ENCODE measurements at places on chromosomes 13 and 19.

DNA sequence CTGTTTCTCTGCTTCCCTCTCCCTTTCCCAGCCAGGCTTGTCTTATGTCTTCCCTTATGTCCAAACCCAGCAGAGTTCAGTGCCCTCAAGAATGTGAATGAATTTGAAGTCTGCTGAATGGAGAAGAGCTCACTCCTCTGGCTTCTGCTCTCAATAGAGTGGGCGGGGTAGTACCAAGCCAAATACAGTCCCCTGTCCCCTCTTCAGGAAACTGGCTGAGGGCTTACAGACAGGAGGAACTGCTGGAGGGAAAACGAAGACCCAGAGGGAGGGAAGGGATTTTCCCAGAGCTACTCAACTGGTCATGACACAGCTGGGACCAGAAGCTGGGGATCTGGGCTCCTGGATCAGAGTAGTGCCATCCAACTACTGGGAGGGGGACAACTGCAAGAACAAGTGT is 32.9 kb upstream of the POU2F2 start:
- no peak for DNase-seq

- no peak for DNase-seq
These were observed 89.7 kb downstream of the HSPH1 start for GRCh38 chr13:31072041-31072440.

DNA sequence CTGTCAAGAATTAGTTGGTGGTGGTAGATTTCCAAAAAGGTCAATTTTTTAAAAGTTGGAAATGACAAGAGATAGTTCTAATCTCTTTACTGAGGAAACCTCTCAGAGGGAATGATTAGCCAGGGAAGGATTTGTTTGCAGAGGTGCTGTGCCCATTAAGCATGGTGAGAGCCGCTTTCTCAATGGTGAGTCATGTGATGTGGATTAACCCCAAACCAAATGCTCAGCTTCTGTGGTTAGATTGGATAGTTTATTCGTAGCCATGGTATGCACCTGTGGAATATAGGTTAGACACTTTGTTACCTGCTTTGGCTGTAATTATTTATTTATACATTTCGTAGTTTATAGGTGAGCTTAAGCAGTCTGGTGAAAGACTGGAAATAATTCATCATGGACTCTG is 7.1 kb downstream of the HNRNPM start:
- no peak for DNase-seq

DNA sequence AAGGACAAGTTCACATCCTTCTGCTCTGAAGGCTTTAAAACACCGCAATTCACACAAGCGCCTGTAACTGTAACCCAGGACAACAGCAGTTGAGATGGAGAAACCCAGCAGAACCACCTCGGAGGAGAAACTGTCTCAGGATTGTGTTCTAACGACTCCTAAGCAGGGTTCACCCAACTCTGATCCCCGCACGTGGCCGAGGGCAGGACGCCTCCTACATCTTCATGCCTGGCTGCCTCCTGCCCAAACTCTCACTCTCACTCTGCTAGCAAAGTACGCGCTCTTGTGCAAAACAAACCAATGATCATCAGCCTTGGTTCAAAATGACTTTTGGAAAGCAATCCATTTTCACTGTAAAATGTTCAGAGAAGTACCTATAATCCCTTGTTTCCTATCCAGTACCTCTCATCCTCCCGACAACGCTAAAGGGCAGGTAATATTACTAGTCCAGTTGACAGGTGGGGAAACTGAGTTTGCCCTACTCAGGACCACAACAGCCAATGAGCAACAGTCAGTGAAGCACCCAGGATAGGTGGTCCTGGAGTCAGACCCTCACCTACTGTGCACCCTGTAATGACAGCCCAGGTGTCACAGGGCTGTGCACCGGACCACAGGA is 25.6 kb downstream of the EPS15L1 start:
- DNase-seq, result no peak

DNA sequence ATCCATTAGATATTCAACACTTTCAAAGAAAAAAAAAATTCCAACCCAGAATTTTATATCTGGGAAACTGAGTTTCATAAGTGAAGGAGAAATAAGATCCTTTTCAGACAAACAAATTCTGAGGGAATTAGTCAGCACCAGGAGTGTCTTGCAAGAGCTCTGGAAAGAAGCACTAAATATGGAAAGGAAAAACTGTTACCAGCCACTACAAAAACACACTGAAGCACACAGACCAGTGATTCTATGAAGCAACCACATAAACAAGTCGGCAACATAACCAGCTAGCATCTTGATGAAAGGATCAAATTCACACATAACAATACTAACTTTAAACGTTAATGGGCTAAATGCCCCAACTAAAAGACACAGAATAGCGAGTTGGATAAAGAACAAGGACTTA is 368.4 kb upstream of the MIR17HG start:
- no peak for DNase-seq

GRCh38 chr13:109451726-109452125 is 334.7 kb downstream of the IRS2 start:
- no peak for DNase-seq

DNA sequence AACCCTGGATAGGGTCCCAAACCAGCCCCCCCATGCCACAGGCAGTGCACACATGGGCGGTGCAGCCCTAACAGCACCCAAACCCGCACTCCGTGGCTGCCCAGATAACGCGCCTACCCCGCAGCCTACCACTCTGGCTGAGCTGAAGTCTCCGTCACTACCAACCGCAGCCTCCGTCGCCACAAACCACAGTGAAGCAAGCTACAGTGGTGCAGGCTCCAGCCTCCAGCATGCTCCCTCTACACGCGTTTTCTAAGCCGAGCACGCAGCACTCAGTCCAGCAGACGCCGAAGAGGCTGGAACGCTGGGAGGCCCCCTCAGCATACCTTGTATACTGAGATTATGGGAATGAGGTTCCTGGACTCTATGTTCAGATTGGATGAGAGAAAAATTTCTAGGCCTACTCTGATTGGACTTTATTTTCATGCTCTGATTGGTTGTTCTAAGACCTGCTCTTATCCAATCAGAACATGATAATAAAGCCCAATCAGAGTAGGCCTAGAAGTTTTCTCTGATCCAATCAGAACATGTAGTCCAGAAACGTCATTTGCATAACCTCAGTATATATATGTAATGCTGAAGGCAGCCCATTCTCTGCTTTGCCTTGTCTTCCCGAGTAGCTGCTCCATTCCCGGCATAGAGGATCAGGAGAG is 56.7 kb upstream of the C1QTNF9B start:
- DNase-seq, result no peak

- no peak for DNase-seq
These were observed 76.2 kb downstream of the GGACT start for GRCh38 chr13:100512422-100512821.

- DNase-seq, result no peak
These were observed 107.2 kb downstream of the FNDC3A start for GRCh38 chr13:49082653-49083536.

GRCh38 chr19:55633861-55634260 is 6.9 kb upstream of the ZNF580 start:
- no peak for DNase-seq

- DNase-seq, result no peak
These were observed 349.7 kb downstream of the LIG4 start for GRCh38 chr13:107865643-107866031.

DNA sequence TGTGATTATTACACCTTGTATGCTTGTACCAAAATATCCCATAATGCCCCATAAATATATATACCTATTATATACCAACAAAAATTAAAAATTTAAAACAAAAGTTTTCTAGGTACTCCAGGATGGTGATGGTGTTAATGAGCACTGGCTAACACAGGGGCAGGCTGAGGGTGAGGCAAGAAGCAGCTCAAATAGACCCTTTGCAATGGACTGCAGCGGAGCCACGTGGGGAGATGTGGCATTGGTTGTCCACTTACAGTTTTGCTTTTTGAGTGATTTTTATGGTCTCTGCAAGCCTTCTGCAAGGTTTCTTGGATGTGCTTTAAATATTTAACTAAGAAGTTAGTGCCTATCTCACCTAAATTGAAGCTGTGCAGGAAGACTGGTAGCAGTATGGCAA is 132.9 kb downstream of the RAP2A start:
- DNase-seq, result no peak

DNA sequence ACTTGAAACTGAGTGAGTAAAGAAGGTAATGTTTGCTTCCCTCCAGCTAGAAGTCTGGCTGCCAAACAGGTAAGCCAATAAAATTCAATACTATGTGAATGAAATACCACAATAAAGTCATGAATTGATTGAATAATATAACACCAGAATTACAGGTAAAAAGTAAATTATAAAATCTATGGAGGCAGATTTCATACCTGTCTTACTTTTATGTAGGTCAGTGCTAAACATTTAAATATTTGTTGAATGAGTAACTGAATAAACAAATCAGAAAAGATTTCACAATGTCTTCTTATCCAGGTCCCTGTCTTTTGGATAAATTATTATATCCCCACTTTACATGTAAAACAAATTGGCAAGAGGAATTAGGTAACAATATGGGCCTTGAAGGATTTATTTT is 62.7 kb downstream of the MICU2 start:
- DNase-seq, result no peak

- DNase-seq, result no peak
These were observed 293.2 kb downstream of the EFNB2 start for GRCh38 chr13:106241974-106242953.

DNA sequence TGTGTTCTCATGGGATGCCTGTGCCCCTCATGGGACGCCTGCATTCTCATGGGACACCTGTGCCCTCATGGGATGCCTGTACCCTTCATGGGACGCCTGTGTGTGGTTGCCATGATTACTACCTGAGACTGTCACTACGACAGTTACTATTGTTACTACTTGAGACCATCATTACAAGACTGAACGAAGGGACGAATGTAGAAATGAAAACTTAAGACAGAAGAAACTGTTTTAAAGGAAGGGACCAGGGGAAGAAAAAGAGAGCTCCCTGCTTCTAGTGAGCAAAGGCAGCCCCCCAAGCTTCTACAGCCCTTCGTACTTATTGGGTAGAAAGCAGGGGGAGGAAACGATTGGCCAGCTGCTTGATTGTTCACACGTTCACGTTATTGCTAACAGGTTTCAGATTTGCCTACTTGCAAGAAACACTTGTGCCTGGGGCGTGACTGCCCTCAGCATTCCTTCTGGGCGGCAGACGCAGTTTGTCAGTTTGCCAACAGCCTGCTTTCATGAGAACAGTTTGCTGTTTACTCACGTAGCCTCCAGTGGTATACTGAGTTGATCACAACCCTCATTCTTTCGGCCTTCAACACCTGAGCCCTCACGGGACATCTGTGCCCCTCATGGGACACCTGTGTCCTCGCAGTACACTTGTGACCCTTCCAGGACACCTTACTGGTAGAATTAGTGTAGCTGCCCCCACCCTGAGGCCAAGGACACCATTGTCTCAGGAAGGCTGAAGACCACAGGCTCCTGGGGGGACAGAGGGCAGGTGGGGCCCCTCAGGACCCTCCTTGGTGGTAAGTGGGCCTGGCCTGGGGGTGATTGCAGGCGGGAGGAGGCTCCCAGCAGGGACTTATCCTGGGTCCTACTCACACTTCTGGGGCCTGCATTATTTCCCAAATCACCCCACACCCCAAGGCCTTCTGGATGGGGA is 2.5 kb upstream of the S1PR4 start:
- DNase-seq, result no peak

GRCh38 chr19:18620311-18620710 is 7.6 kb downstream of the TMEM59L start:
- DNase-seq, result no peak

- no peak for DNase-seq
These were observed 219.9 kb downstream of the MAB21L1 start for GRCh38 chr13:35256459-35257148.

- DNase-seq, result no peak
These were observed 100.9 kb downstream of the NDFIP2 start for GRCh38 chr13:79581870-79582315.

- no peak for DNase-seq
These were observed 19.8 kb upstream of the CEACAM4 start for GRCh38 chr19:41646589-41647204.

GRCh38 chr19:35350591-35350990 is 2.9 kb downstream of the FFAR1 start:
- no peak for DNase-seq

DNA sequence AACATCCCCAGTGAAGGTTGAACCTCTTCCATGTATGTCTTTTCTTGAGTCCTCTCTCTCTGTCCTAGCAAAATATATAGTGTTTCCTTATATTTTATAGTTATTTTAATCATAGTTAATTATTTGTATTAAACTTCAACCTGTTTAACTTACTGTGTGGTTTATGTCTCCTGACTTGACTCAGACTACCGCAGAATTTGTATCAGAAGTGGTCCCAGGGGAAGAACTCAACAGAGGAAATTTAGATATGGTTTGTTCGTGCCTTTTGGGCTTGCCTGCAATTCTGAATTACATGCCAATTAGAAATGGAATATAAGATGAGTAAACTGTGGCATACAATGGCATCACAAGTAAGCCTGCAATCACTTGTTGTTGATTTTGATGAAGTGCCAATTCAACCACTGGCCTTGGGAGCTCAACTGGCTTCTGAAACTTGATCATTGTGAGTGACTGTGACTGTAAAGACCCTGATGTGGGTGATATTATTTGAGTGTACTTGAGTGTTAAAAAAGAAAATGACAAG is 1459.5 kb upstream of the PCDH20 start:
- no peak for DNase-seq

DNA sequence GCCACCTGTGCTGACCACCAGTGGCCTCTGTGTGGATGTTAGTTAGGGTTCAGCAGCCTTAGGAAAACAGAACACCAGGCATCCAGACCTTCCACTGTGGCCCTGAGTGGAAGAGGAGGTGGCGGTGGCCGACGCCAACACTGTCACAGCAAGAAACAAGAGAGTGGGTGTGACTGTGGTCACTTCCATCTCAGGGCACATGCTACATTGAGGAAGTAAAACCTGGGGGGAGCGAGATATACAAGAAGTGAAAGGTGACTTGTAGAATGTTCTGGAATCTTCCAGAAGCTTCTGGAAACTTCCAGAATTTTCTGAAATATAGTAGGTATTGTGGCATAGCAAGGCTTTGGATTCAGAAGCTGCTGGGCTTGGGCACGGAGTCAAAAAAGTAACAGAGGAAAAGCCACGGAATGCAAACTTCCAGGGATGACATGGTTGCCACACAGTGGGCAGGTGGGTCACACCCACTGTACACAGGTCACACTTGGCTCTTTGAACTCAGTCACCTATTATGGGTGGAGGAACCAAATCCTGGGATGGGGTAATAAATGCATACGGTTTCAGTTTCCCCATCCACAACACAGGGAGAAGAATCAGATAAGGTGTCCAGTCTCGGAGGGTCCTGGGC is 24.3 kb downstream of the GNG7 start:
- no peak for DNase-seq

DNA sequence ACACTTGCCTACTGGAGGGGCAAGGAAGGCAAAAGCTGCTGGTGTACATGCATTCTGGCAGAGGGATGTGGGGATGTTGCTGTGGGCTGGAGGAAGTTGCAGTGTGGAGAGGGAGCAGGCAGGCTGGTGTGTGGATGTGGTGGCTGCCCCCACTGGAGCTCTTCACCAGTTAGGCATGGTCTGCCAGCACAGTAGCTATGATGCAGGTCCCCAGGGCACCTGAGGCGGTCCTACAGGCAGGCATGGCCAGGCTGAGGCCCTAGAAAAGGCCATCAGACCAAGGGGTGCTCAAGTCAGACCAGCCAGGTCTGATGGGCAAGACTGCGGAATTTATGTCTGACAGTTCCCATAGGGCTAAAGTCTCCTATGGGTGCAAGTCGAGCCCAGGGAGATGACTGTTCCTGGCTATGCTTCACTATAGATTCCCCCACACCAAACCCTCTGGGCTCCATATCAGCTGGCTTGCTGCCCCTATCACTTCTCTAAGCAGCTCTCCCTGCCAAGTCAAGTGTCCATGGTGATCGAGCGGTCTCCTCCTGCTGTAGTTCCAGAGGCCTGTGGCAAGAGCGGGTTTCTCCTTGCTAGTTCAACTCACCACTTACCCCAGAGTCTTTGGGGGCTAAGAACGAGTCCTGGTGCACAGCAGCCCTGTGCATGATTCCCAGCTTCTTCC is 473.1 kb downstream of the TDRD3 start:
- no peak for DNase-seq
